ENCODE measurements at places on chromosomes 2 and 18.

DNA sequence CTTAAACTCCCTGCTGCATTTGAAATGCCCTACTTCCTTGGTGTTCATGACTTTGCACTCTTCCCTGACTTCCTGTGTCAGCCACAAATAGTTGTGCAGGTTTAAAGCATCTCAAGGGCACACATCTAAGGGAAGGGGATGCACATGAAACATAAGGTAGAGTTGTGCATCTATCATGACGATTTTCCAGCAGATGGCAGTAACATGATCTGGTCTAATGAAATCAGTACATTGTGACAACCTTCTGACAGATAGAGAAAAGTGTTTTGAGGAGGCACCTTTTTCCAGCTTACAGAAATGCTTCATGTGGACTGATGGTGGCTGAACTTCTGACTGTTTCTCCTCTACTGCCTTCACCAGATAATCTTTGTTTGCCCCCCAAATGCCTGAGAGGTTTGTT is 238.9 kb downstream of the XIRP2 start:
- H3K27me3 ChIP-seq = no peaks in the 10 kb centered on the region
- H3K4me3 ChIP-seq = no peak overlapping the region
- no peaks in the 10 kb centered on the region for H3K4me1 ChIP-seq

DNA sequence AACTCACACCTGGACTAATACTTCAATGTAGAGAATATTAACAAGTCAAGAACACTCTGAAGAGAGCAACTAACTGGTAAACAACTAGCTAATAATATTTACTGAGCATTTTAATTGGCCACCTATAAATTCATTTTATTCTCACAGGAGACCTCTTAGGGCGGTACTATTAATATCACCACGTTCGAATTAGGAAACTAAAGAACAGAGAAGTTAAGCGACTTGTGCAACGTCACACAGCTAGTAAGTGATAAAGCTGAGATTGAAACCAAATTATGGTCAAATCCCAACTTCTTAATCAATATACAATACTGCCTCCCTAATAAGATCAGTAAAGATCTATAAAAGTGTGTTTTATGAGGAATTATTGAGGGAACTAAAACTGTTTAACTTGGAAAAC is 1034.3 kb upstream of the POU3F3 start:
- no peak for DNase-seq
- H3K27ac ChIP-seq = no peak overlapping the region
- H3K36me3 ChIP-seq = no peaks in the 10 kb centered on the region
- no peaks in the 10 kb centered on the region for H3K4me1 ChIP-seq

DNA sequence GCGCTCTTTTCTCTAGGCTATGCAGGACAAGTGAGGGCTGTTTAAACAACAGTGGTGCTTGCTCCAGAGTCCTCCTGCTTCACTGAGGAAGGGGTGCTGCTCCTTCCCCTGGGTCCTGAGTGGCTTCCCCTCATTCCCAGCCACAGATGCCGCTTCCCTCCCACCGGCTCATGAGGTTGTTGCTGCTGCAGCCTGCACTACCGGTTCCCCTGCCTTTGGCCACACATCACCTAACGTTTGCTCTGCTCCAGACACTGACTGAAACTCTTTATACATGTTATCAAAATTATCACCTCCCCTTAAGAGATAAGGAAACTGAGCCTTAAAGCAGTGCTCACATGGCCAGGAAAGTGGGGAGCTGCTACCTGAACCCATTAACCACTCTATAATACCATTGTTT is 130.8 kb upstream of the LGALSL start:
- H3K4me1 ChIP-seq = no peaks in the 10 kb centered on the region
- H3K27ac ChIP-seq = no peak overlapping the region
- no peaks in the 10 kb centered on the region for H3K36me3 ChIP-seq
- no peak for DNase-seq

- H3K27me3 ChIP-seq = no peaks in the 10 kb centered on the region
- no peaks in the 10 kb centered on the region for H3K36me3 ChIP-seq
- H3K27ac ChIP-seq = no peak overlapping the region
- H3K4me3 ChIP-seq = no peak overlapping the region
- H3K4me1 ChIP-seq = no peaks in the 10 kb centered on the region
- DNase-seq = peak; percentile 22
Measured at GRCh38 chr2:7119132-7119835, 202.1 kb downstream of the RNF144A start.

DNA sequence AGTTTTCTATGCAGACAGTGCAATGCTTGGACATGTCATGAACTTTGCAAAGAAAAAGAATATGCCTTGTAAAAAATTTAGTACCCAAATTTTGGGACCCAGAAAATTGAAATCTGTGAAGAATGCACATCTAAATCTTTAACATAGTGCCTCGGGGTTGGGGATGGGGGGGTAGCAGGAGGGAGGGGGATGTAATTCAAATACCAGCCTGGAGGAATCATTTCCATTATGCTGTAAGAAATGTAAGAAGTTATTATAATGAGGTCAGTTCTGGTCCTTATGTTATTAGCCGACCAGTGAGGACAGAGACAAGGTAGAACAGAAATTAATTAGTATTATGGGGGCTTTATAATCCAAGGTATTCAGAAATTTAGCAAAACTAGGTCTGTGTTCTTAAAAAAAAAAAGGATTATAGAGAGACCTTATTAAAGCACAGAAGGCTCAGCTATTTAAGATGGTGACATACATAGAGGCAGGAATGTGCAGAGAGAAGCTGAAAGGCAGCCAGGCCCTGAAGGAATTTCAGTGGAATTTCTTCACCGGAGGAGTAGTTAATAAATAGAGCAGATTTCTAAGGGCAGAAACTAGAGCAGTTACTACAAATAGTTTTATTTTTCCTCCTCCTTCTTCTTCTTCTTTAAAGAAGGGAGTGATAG is 89.0 kb upstream of the RBMS1 start:
- no peaks in the 10 kb centered on the region for H3K36me3 ChIP-seq
- peak; percentile 10 for DNase-seq
- peak overlapping the region; percentile 25 for H3K27ac ChIP-seq
- H3K4me3 ChIP-seq = no peak overlapping the region
- peaks cover 12% of the 10 kb centered on the region for H3K4me1 ChIP-seq

DNA sequence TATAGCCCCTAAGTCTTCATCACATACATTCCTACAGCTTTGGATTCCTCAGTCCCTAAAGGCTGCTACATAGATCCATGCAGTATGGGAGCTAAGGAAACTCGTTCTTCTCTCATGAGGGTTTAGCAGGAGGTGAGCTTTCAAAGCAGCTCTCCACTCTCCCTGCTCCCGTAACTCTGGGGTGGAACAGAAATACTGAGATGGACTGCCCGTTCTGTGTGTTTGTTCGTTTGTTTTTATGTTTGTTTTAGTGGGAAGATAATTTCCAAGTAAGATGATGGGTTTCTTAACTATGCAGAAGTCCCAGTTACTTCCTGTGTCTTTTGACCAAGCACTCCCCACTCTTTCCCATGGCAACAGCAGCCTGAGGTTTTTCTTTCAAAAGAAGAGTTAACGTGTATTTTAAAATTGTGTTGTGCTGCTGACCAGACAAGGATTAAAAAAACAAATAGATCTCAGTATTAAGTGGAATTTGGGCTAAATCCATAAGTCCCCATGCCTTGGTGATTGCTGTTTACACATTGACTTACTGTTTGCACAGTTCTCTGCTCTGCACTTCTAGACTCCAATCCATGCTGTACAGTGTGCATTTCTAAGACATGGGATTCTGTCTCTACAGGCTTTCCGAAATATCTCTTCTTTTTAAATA is 156.4 kb upstream of the SH3BP4 start:
- no peak overlapping the region for H3K27ac ChIP-seq
- no peaks in the 10 kb centered on the region for H3K36me3 ChIP-seq
- no peak for DNase-seq

GRCh38 chr2:96176661-96177060 is 31.4 kb upstream of the DUSP2 start:
- no peaks in the 10 kb centered on the region for H3K27me3 ChIP-seq
- no peak for DNase-seq
- H3K4me3 ChIP-seq = no peak overlapping the region
- no peak overlapping the region for H3K27ac ChIP-seq
- H3K36me3 ChIP-seq = no peaks in the 10 kb centered on the region

GRCh38 chr2:149075853-149076252 is 37.4 kb downstream of the LYPD6B start:
- H3K36me3 ChIP-seq = no peaks in the 10 kb centered on the region
- no peak overlapping the region for H3K27ac ChIP-seq
- H3K4me1 ChIP-seq = peaks cover 11% of the 10 kb centered on the region
- H3K27me3 ChIP-seq = no peaks in the 10 kb centered on the region
- H3K4me3 ChIP-seq = no peak overlapping the region

- no peaks in the 10 kb centered on the region for H3K4me1 ChIP-seq
- H3K36me3 ChIP-seq = no peaks in the 10 kb centered on the region
- no peak overlapping the region for H3K4me3 ChIP-seq
- DNase-seq = no peak
Measured at GRCh38 chr2:136394136-136395060, 276.4 kb upstream of the CXCR4 start.

- no peak for DNase-seq
- H3K4me1 ChIP-seq = no peaks in the 10 kb centered on the region
- H3K27me3 ChIP-seq = no peaks in the 10 kb centered on the region
Measured at GRCh38 chr2:239020541-239021041, 172.7 kb downstream of the TWIST2 start.

DNA sequence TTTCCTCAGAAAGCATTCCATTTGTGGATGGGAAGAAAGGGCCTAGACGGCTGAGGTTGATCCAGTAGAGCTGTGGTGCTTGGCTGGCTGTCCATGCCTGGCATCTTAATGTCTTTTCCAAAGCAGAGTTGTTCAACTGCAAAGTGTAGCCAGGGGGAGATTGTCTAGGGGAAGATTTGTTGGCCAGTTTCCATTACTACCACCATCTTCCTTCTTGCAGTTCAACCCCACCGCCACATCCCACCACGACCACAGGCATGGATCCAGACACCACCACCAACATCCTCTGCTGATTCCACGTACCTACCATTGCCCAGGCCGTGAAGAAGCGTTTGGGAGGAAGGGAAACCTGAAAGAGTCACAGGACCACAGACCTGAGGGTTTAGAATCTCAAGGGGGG is 50.7 kb upstream of the HAAO start:
- no peak overlapping the region for H3K4me3 ChIP-seq
- H3K4me1 ChIP-seq = peaks cover 14% of the 10 kb centered on the region
- no peak for DNase-seq
- no peaks in the 10 kb centered on the region for H3K36me3 ChIP-seq
- H3K27me3 ChIP-seq = no peaks in the 10 kb centered on the region
- peak overlapping the region; percentile 28 for H3K27ac ChIP-seq

All from thyroid gland (tissue), 4 donors.